Endothelial cell (in vitro differentiated cells): ENCODE measurements at places on chromosomes 11 and 22.

DNA sequence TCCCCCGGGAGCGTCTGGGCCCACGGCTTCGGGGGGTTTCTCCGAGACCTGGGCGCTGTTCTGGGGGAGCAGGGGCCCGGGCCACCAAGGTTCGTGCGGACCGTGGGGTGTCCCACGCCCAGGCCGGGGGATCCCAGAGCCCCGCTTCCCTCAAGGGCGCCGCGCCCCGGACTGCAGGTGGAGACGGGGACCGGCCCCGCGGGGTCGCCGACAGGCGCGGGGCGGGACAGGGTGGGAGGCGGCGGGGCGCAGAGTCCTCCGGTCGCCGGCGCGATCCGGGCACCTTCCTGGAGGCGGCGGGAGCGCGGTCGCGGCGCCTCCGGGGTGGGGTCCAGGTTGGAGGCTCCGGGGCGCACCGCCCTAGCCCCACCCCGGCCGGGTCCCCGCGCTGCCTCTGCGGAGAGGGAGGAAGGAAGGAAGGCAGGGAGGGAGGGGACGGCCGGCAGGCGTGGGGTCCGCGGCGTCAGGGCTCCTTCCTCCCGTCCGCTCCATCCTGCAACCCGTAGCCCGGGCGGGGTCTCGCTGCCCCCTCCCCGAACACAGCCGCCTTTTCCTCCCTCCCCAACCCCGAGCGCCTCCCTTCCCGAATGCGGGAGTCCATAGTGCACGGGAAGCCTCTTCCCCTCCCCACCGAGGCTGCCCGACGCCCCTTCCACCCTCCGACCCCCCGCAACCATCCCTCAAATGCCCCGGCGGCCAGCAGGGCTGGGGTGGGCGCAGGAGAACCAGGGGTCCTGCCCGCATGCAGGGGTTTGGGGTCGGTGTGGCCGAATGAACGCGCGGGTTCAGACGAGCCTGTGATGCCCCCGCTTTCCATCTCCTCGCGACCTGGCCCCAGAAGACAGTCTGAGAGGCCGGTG lies 4.3 kb upstream of the ZBED4 start:
- no peak for DNase-seq

DNA sequence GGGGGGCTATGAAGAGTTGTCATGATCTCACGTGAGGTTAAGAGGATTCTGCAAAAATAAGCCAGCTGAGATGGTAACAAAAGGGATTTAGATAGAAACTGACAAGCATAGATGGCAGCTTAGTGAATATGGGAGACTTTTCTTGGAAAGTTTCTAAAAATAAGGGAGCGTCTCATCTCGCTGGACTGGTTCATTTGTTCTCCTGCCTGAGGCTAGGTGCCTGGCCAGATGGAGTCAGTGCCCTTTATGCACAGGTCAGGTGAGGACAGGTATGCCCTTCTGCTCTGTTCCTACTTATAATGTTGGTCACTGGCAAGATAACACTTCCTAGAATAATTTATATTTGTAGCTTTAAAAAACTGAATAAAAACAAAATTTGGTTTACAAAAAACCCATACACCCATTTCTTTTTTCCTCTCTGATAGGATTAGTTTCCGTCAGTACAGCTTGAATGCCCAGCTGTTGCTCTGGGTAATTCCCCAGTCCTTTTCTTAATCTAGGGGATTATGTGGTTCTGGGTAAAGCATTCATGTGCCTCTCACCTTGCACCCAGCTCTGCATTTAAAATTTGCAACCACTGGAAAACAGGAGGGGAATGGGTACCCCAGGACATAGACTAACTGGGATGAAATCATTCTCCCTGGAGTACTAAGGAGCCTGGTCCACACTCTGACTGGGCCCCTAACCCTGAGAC lies 90.0 kb downstream of the AMOTL1 start:
- DNase-seq = no peak

DNA sequence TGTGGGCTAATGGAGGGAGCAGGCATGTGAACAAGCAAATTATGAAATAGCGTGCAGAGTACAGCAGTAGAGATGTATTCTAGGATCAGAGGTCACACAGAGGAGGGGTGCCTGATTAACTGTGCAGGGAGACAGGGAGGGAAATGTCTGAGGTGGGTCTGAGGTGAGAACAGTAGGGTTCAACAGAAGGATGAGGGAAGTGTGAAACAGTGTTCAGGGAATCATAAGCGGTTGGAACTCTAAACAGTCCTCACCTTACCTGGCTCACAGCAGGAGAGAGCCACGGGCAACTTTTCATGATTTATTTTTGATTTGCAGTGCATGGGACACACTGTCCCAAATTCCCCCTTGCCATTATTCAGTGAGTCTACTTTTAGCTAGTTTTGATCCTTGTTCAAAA lies 90.5 kb downstream of the PIWIL4 start:
- no peak for DNase-seq

- DNase-seq = no peak
Measured at GRCh38 chr11:29256580-29256979, 760.2 kb downstream of the KCNA4 start.

GRCh38 chr11:1778141-1778911 lies 14.6 kb upstream of the CTSD start:
- DNase-seq = no peak

DNA sequence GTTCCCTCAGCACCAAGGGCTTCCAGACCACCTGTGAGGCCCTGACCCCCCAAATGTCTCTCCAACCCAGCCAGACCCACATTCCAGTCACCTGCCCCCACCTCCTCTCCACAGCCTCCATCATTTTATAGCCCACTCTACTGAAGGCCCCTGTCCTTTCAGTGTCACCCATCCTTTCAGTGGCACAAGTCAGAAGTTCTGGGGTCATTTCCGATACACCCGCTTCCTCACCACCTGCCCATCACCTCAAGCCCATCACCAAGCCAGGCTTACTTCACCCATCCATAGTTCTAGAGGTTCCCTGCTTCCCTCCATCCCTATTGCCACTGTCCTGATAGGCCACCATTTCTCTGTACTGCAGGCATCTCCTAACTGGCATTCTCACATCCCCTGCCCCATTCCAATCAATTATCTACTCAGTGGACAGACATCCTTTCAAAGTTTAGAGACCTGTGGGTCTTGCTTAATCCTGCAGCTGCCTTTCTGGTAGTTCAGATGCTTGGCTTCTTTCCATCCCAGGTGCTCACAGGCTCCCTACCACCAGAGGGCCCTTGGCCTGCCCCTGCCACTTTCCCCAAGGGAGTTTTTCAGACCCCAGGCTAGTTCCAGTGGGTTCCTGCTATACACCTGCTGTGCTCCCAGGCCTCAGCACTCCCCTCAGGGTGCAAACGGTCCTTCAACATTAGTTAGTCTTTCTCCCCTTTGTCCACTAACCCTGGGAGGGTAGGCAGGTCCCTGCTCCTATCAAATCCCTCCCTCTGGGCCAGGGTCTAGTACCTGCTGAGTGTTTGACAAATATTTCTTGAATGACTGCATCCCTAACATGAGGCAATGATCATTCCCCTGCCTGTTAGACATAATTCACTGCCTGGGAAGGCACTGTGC lies 7.6 kb downstream of the KCNQ1OT1 start:
- DNase-seq = no peak

DNA sequence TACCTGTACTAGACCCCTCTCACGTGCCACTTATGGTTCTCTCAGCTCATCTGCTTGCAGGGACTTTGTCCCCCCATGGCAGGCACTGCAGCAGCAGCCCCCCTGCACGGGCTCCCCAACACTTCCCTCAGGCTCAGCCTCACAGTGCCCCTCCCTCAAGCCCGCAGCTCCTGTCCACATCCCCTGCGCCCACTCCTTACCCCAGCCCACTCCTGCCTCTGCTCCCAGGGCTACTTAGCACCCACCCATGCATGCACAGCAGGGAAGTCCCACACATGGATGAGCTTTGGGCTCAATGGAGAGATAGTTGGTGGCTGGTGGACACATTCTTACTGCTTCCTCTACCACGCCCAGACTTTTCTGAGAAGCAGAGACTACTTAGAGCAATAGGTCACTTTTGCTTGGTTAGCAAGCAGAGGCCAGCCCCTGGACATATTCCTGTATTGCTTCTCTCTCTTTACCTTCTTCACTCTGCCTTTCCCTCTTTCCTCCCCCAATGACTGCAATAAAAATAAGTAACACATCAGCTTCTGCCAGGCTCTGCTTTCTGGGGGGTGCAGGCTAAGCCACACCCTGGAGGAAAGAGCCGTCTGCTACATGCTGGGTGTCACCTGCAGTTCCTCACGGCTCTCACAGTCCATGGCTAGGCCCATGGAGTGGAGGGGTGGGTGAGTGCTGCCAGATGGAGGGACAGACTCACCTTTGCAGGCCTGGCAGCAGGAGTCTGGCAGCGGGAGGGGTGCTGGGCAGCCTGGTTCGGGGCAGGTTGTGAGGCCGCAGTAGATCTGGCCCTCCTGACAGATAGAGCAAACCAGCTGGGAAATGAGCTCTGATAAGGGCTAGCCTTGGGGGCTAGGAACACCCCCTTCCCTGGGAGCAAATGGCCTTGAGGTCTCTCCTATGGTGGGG lies 23.4 kb downstream of the CHRDL2 start:
- no peak for DNase-seq

GRCh38 chr11:112058103-112058502 lies 15.7 kb downstream of the PIH1D2 start:
- no peak for DNase-seq

GRCh38 chr11:121311373-121311772 lies 18.8 kb downstream of the SC5D start:
- DNase-seq = no peak

- no peak for DNase-seq
Measured at GRCh38 chr11:73275381-73275750, 3.2 kb downstream of the P2RY6 start.

DNA sequence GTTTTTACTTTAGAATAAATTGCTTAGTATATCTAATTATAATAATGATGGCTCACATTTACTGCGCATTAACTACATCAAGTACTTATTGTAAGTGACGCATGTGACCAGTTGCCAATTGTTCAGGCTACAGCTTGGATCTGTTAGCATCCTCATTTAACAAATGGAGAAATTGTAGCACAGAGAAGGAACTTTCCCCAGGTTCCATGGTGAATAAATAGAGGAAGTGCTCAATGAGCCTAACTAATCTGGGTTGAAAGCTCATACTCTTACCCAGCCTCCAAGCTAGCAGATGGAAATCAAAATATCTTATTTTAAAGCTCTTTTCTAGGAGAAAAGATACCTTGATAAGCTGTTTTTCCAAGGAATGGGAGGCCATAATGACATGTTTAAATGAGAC lies 19.8 kb downstream of the MMP27 start:
- DNase-seq = no peak

DNA sequence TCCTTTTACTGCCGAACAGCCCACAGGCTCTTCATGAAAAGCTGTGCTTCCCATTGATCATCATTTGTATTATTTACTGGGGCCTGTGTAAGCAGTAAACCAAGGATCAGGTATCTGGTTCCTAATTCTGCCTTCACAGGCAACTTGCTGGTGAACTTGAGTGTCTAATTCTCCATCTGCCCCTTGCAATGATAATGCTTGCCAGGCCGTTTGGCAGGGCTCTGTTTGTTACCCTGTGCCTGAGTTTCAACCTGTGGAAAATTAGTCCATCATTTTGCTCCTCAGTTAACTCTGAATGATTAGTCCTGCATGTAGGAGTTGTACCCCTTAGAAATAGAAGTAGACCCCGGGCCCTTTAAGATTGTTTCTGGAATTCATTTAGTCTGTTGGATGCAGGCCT lies 298.4 kb upstream of the CADM1 start:
- no peak for DNase-seq

- DNase-seq = no peak
Measured at GRCh38 chr11:94020777-94021481, at the start of gene HEPHL1. TSS of gene HEPHL1 (plus strand) at chr11:94021354. CDS start at chr11:94021369, 15 bp downstream.

- DNase-seq = no peak
Measured at GRCh38 chr22:47093720-47094119, 331.3 kb downstream of the TBC1D22A start.

GRCh38 chr11:113446112-113446511 lies 29.1 kb downstream of the DRD2 start:
- no peak for DNase-seq

GRCh38 chr11:123047266-123047946 lies 14.5 kb downstream of the HSPA8 start:
- no peak for DNase-seq

GRCh38 chr11:88418508-88418907 lies 81.0 kb upstream of the CTSC start:
- DNase-seq = no peak

GRCh38 chr22:48782326-48782725 lies 1045.3 kb downstream of the BRD1 start:
- no peak for DNase-seq

GRCh38 chr22:41524251-41524661 lies 20.0 kb downstream of the POLR3H start:
- no peak for DNase-seq

DNA sequence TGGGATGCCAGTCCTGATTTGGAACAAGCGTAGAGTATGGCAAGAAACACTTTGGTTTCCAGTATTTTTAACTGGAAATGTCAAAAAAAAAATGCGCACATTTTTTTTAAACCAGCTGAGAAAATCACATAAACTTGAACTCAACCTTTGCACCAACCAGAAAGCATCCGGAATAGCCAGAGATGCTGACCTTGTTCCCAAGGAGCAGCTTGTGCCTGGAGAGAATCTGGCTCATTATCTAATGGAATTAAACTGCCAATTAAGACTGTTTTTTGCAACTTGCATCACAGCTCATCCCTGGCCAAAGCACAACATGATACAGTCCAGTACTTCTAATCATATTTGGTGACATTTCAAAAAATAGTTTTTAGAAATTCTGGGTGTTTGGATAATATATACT lies 8.4 kb upstream of the ETS1 start:
- DNase-seq = no peak

DNA sequence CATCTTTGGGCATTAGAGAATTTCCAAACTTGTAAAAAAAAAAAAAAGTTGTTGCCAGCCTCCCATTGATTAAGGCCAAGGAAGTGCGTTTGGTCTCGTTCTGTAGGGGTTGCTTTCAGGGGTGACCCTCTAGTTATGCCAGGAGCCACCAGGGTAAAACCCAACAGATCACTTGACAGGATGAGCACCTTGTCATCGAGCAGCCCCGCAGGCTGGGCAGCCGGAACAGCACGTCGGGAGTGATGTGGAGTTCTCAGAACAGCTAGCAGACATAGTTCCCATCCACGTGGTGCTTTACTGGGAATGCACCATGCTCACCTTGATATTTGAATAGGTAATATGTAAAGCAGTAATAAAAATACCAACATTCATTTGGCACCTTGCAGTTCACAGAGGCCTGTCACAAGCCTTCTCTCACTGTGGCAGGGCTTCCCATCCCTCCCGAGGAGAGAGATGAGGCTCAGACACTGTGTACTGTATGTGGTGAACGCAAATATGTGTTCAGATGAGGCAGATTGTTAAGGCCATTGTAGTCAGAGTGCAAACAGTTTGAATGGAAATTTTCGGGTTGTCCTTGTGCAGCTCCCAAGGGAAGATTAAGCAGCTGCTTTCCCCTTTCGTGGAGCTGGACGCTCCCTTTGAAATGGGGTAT lies 70.9 kb upstream of the SORL1-AS1 start:
- no peak for DNase-seq

- DNase-seq = no peak
Measured at GRCh38 chr11:118164885-118165284, 11.6 kb downstream of the SCN2B start.

- DNase-seq = no peak
Measured at GRCh38 chr11:19614370-19614940, 98.2 kb upstream of the NAV2 start.
